SJSA1 (cell line): ENCODE measurements at places on chromosomes 1 and 21. TPM values are rescaled to one million over a fixed set of nuclear protein-coding genes. Genes with fewer than 3 reads are reported as not detected.

DCDC2B gene
- total RNA-seq = not detected in 2 replicates

LCE4A gene
- not detected in 2 replicates for total RNA-seq

CD164L2 gene
- total RNA-seq = not detected in 2 replicates

SLAMF1 gene
- total RNA-seq = not detected in 2 replicates

EFNA1 gene
- total RNA-seq = 0.89 and 0.91 TPM in 2 replicates

SCAMP3 gene
- 54.6 and 55.9 TPM in 2 replicates for total RNA-seq

LAX1 gene
- 0.03 TPM in 1 of 2 replicates, not detected in the other for total RNA-seq

PKLR gene
- total RNA-seq = not detected in 2 replicates

SYCP1 gene
- not detected in 2 replicates for total RNA-seq

MR1 gene
- total RNA-seq = 17.4 and 18.6 TPM in 2 replicates

KIF26B gene
- 3.9 and 5.9 TPM in 2 replicates for total RNA-seq

NBPF20 gene
- 1.1 and 1.3 TPM in 2 replicates for total RNA-seq

LCE3D gene
- total RNA-seq = not detected in 2 replicates

ZFP69 gene
- total RNA-seq = 4.9 and 5.6 TPM in 2 replicates

ADGRB2 gene
- total RNA-seq = 15.4 and 15.8 TPM in 2 replicates

KCNJ9 gene
- not detected in 2 replicates for total RNA-seq

UMODL1 gene
- 0.22 TPM in 1 of 2 replicates, not detected in the other for total RNA-seq

FAM72B gene
- 5.1 and 9.6 TPM in 2 replicates for total RNA-seq

KCNQ4 gene
- total RNA-seq = 0.05 TPM in 1 of 2 replicates, not detected in the other

ZNF684 gene
- 8.1 and 8.6 TPM in 2 replicates for total RNA-seq

ITLN2 gene
- not detected in 2 replicates for total RNA-seq

LCE1D gene
- total RNA-seq = not detected in 2 replicates

OR2M4 gene
- total RNA-seq = not detected in 2 replicates

MTX1 gene
- 69.7 and 86.0 TPM in 2 replicates for total RNA-seq

NUP210L gene
- total RNA-seq = not detected in 2 replicates

CTTNBP2NL gene
- 13.0 and 15.9 TPM in 2 replicates for total RNA-seq

TPRG1L gene
- total RNA-seq = 6.6 and 17.4 TPM in 2 replicates

CELA3B gene
- total RNA-seq = not detected in 2 replicates

ACP6 gene
- total RNA-seq = 2.9 and 10.1 TPM in 2 replicates

LRRC39 gene
- 0.13 TPM in 1 of 2 replicates, not detected in the other for total RNA-seq

SLC44A3 gene
- 2.7 and 3.8 TPM in 2 replicates for total RNA-seq

DIO1 gene
- not detected in 2 replicates for total RNA-seq

SPSB1 gene
- total RNA-seq = 16.2 and 24.4 TPM in 2 replicates

ADORA3 gene
- total RNA-seq = not detected in 2 replicates

MPL gene
- total RNA-seq = not detected in 2 replicates

IFT25 gene
- 61.5 and 81.6 TPM in 2 replicates for total RNA-seq

C4BPA gene
- total RNA-seq = not detected in 2 replicates

ASPM gene
- 62.2 and 77.2 TPM in 2 replicates for total RNA-seq

MORN1 gene
- total RNA-seq = 2.3 and 5.0 TPM in 2 replicates

LCE2B gene
- not detected in 2 replicates for total RNA-seq

TSPEAR gene
- total RNA-seq = not detected in 2 replicates

PPT1 gene
- 85.2 and 109 TPM in 2 replicates for total RNA-seq
